Right lobe of liver (tissue), 6 donors: ENCODE measurements at places on chromosomes 6 and 20.

DNA sequence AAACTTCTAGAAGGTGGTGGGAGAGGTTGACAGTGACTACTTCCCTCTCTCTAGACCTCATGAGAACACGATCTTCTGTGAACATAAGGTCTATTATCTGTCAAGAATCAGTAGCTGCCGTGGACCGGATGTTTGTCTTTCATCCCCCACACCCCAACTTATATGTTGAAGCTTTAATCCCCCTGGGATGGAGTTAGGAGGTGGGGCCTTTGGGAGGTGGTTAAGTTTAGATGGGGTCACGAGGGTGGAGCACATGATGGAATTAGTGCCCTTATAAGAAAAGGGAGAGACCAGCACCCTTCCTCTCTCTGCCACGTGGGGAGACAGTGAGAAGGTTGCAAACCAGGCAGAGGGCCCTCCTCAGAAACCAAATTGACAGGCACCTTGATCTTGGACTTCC lies 409.1 kb downstream of the QKI start:
- no peak for DNase-seq

DNA sequence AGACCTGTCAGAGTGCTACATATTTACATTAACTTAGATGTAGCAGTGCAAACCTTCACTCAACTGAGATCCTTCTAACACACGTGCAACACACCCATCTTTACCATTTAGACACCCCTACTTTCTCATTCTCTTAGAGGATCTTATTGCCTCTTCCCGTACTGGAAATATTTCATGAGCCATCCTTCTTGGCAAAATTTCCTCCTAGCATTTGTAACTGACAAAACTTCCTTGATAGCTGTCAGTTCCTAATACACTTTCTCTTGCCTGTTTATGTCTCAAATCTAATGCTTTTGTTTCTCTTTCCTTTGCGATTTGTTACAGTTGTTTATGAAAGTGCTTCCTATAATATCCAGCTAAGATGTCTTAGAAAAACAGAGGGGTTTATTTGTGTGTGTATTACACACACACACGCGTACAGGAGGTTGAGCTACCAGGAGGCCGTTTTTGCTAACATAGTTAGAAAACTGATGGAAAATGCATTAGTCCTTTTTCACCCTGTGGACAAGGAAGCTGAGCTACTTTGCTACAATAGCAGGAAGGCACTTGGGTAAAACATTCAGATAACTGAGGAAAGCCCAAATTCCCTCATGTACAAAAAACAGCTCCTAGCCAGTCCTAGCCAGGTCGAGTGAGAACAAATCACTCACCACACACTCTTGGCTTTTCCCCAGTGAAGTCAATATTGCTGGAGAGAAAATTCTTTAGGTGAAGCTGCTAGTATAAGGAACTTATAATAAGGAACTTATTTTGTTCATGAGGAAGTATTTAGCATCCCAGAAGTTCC lies 153.6 kb downstream of the NFATC2 start:
- no peak for DNase-seq

- DNase-seq = no peak
Measured at GRCh38 chr20:15921930-15922329, 651.3 kb downstream of the KIF16B start.

- DNase-seq = no peak
Measured at GRCh38 chr20:6765469-6766058, 1.9 kb upstream of the BMP2 start.

DNA sequence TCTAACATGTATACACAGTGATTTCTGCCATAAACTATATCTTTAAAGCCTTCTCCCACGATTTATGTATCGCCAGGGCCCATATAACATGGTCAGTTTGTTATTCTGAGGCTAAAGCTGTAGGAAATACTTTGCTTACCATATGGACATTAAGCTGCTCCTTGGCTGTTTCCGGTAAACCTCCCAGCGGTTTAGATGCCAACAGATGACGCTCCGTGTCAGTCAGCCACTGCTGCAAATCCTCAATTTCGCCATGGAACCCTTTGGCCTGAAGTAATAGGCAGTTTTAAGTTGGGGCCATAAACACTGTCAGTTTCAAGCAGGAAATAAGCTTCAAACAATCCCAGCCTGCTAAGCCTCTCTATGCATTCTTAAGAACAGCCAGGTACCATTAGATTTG lies 145.4 kb downstream of the DST start:
- no peak for DNase-seq

DNA sequence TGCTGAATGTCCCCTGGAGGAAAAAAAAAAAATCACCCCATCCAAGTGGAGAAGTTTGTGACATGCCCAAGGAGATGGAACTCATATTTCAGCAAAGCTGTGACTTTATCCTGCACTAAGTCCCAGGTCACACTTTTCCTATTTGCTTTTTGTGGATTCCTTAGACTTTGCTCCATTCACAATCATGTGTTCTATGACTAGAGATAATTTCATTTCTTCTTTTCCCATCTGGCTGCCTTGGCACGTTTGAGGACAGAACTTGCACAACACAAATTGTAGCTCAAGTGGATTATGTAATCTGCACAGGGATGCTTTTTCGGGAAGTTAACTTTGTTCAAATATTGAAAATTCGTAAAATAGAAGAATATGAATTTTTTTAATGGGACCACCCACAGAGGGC lies 100.7 kb upstream of the PTPN1 start:
- DNase-seq = no peak

GRCh38 chr20:30611239-30611984 lies 646.1 kb upstream of the DEFB115 start:
- DNase-seq = no peak

DNA sequence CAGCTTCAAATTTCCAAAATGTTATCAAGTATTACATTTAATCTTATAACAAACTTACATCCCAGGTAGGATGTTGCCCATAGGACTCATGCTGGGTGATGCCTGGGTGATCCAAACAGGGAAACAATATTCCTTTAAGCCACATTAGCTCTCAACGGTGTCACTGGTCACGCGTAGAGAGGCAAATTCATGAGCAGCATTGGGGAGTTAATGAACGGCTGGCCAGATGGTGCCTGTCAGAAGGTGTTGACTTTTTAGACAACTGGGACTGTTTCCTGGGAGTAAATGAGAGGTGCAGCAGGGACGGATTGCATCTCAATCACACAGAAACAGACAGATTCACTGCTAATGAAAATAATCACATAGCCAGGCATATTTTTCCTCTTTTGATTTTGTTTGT lies 83.3 kb upstream of the ID4 start:
- DNase-seq = no peak

DNA sequence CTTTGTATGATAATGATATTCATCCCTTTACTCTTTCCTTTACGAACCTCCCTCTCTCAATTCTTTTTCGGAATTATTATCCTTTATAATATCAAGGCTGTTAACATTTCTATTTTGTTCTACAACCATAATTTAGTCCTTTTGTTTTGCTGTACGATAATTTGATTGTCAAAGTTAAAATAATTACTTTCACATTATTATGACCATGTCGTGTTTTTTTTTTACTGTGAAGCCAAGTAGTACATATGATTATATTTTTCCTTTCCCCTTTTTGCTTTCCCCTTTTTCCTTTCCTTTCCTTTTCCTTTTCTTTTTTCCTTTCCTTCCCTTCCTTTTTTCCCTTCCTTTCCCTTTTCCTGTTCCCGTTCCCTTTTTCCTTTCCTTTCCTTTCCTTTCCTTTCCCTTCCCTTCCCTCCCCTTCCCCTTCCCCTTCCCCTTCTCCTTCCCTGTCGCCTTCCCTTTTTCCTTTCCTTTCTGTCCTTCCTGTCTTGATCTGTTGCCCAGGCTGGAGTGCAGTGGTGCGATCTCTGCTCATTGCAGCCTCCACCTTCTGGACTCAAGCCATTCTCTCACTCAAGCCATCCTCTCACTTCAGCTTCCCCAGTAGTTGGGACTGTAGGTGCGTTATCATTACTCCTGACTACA lies 19.5 kb downstream of the CD2AP start:
- no peak for DNase-seq

DNA sequence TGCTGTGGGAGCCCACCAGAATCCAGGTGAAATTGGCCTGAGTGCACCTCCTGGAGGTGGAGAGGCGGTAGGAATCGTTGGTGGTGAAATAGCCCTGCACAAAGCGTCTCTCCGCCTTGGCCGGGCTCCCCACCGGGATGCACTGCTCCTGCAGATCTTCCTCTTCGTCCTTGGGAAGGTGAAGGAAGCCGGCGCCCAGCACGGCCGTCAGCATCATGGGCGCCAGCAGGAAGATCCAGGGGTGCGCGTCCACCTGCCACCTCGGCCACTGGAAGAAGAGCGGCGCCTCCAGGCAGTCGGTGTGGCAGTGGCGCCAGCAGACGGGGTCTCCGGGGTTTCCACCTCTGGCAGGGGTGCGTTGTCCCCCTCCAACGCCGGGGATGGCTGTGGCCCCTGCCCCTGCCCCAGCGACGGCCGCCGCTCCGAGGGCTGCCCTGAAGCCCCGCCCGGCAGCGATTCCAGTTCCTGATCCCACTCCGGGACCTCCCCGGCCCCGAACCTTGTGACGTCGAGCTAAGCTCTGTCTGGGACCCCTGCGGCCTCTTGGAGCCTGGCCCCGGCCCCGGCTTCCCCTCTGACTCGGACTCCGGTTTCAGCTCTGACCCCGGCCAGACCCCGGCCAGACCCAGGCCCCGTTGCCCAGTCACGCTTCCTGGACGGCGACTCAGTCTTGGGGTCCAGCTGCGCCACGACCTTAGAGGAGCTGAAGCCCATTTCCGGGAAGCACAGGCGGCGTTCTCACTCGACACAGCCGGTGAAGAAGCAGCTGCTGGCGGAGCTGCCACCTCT lies 91.9 kb downstream of the CD164 start:
- DNase-seq = no peak

DNA sequence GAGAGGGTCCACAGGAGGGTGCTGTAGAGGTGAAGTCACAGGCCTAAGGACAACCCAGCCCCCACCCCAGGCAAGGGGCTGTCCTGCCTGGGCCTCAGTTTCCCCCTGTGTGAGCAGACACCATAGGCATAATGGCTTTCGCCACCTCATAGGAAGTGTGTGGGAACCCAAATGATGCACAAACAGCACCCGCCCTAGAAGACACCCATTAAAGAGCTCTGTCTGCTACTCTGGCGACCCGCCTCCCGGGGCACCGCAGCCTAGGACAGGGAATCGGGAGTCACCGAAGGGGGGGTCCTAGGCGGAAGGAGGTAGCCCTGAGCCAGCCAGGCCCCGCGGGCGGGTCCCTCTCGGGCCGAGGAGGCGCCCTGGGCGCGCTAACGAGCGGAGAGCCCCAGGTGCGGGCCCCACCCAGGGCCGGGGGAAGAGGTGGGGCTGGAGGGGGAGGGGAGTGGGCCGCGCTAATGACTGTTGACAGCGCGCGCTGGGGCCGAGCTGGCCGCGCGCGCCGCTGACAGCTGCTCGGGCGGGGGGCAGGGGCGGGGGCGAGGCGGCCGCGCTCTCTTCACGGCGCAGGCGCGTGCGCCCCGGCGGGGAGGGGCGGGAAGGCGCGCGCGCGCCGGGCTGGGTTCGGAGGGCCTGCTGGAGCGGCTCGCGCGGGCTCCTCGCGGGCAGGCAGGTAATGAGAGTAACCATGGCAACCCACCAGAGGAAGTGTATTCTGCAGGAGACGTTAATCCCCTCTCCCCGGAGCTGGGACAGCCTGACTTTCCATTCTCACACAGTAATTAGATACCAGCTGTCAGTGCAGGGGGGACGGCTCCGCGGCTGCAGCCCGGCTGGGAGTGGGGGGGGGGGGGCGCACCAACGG lies 48.9 kb downstream of the NOL4L start:
- DNase-seq = no peak

DNA sequence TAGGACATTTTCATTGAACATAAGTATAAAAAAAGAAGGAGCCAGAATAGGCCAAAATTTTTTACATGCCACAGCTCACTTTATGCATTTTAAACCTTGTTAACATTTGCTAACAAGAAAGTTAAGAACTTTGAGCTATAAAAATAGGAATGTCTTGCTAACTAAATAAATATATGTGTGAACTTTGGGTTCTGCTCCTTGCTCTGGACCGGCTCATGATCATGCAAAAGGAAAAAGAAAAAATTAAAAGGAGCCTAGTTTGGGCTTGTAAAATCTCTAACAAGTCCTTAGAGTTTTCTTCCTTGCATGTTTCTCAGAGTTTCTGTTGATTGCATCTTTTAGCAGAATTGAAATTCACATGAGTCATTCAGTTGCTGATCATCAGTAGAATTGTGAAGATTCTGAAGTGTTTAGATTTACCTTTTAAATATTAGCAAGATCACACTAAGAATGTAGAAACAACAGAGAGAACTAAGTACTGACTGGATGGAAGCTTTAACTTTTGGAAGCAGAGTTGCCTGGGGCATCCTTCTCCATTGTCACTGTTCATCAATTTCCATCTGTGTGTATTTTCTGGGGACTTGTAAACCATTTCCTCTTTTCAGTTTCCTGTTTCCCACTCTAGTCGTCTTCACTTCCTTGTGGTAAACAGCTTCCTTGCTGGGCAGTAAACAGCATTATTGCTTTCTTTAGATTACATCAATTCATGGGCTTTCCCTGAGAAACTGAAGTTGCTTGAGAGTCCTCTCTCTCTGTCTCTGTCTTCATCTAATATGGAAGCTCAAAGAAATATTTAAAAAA lies 458.4 kb upstream of the BTBD3 start:
- no peak for DNase-seq

GRCh38 chr20:21272279-21272678 lies 30.9 kb upstream of the XRN2 start:
- DNase-seq = no peak
